Renal pelvis (tissue), 12 donors: ENCODE measurements at places on chromosomes 1 and 21.

DNA sequence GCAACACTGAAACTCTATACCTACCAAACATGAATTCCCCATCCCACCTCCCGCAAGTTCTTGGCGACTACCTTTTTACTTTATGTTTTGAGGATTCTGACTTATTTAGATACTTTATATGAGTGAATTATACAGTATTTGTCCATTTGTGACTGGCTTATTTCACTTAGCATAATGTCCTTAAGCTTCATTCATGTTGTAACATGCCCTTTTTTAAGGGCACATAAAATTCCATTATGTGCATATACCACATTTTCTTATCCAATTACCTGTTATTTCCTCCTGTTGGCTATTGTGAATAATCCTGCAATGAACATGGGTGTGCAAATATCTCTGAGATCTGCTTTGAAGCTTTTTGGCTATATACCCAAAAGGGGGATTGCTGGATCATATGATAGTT is 22.0 kb upstream of the CHIT1 start:
- no peak for DNase-seq

- peak; percentile 35 for DNase-seq
Measured at GRCh38 chr1:41239988-41240610, 2.0 kb downstream of the SCMH1 start.

DNA sequence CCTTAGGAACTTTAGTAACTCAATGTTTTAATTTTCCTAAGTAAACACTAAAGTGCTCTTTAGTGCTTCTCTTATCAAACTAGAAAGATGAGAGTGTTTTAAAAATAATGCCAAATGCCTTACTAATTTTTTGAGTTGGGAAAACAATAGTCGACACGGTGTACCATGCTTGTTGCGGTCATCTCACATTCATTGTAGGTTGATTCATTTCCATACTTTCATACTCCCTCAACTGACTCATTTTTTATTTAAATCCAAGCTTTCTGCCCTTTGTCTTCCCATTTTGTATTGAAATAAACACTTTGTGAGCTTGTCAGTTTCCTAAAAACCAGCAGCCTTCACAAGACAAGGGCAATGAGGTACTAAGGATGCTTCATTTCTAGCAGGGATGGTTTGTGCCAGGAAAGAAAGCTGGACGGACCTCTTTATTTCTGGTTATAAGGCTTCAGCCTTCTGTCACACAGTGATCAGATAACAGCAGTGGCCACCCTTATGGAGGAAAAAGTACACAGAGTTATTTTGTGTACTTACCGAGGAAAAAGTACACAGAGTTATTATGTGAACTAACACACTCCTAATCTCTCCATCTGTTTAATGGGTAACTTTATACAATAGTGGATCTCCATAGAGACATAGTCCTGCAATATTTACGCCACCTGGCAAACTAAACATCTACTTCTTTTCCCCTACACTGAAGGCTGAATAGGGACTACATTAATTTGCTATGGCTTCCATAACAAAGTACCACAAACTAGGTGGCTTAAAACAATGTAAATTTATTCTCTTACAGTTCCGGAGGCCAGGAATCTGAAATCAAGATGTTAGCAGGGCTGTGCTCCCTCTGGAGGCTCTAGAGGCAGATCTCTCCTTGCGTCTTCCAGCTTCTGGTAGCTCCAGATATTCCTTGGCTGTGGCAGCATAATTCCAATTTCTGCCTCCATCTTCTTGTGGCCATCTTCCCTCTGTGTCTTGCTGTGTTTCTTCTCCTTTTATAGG is 13.0 kb upstream of the CCDC190 start:
- DNase-seq: no peak

- no peak for DNase-seq
Measured at GRCh38 chr1:229970714-229971113, 96.3 kb upstream of the GALNT2 start.

GRCh38 chr21:36282568-36283230 is 37.3 kb upstream of the MORC3 start:
- no peak for DNase-seq

GRCh38 chr1:110050602-110051261 is 16.3 kb downstream of the STRIP1 start:
- DNase-seq: no peak

DNA sequence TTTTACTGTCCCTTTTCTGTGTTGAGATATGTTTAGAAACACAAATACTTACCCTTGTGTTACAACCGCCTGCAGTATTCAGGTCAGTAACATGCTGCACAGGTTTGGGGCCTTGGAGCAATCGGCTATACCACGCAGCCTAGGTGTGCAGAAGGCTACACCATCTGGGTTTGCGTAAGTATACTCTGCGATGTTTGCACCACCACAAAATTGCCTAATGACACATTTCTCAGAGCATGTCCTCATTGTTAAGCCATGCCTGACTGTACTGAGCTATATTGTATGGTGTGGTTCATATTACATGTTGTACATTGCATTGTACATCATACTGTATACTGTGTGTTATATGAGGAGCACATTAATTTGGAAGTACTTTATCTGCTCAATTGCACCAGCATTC is 247.4 kb downstream of the RHOU start:
- no peak for DNase-seq

- DNase-seq: no peak
Measured at GRCh38 chr1:172380441-172381244, 39.8 kb upstream of the C1orf105 start.

GRCh38 chr1:57040811-57041210 is 75.0 kb upstream of the C8B start:
- no peak for DNase-seq

DNA sequence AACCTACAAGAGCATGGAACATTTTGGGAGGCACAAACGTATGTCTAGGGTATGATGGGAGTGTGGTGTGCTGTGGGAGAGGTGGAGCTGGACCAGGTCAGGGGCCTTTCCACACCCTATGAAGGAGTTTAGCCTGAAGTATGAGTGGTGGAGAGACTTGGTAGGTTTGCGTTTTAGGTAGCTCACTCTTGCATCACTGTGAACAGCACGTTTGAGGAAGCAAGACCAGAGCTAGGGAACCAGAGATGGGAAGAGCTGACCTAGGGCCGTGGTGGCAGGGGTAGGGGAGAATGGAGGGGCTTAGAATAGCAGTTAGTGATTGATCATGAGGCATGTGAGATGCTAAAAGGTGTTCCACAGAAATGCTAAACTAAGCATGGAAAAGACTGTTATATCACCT is 25.1 kb upstream of the ZFP69B start:
- no peak for DNase-seq

- DNase-seq: no peak
Measured at GRCh38 chr1:228029281-228029680, 22.5 kb downstream of the WNT3A start.

DNA sequence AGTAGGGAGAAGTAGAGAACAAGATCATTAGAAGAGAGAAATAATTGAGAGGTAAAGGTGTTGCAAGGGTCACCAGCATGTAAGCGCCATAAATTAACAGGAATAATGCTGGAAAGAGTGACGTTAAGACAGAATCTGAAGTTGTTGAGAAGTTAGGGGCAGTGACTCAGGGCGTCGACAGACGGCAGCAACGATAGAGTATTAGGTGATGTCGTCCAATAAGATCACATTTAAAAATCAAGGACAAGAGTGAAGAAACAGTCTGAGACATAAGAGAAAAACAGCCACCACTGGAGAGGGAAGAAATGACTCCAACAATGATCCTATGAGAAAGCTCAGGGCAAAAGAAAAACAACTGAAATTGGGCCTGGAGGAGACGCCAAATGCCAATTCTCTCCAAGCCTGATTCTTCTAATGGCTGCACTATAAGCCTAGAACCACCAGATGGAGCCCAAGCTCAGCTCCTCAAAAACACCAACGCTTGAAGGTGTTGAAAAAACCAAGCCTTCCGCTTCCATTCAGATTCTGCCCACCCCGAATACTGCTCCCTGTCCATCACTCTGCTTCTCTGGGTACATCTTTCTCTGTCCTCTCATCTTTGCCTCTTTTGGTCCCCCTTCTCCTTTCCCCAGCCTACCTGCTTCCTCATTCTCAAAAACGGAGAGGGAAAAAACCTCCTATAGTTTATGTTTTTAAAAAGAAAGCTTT is 70.0 kb downstream of the LUZP1 start:
- DNase-seq: peak; percentile 61

GRCh38 chr1:205711105-205712048 is 31.1 kb upstream of the SLC45A3 start:
- DNase-seq: peak; percentile 83

GRCh38 chr21:37593015-37593414 is 226.4 kb downstream of the DYRK1A start:
- no peak for DNase-seq

- no peak for DNase-seq
Measured at GRCh38 chr1:20380616-20381035, 90.0 kb downstream of the VWA5B1 start.

- no peak for DNase-seq
Measured at GRCh38 chr1:59077466-59078069, 219.3 kb upstream of the FGGY start.
